Endothelial cell (in vitro differentiated cells): ENCODE measurements at places on chromosomes 12 and 14.

GRCh38 chr12:26058818-26059217 is 66.0 kb downstream of the BHLHE41 start:
- DNase-seq, result no peak

DNA sequence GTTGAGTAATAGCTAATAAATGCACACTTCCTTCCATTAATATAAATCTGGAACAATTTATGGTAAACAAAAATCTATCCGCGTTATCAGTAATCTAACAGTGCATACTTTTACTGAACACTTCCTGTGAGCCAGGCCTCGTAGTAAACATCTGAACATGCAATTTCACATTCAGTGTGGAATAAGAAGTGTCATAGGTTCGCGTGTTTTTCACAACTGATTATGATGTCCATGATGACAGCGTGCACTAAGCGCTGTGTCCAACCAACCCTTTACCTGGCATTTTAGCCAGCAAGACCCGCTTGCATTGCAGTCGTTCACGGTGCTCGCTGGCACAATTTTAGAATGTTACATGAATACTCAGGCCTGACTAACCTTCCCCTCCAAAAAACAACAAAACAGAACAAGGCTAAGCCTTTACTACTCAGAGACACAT is 2.1 kb downstream of the PNMA1 start:
- no peak for DNase-seq

GRCh38 chr12:131864469-131864868 is 30.0 kb upstream of the ULK1 start:
- DNase-seq, result no peak

DNA sequence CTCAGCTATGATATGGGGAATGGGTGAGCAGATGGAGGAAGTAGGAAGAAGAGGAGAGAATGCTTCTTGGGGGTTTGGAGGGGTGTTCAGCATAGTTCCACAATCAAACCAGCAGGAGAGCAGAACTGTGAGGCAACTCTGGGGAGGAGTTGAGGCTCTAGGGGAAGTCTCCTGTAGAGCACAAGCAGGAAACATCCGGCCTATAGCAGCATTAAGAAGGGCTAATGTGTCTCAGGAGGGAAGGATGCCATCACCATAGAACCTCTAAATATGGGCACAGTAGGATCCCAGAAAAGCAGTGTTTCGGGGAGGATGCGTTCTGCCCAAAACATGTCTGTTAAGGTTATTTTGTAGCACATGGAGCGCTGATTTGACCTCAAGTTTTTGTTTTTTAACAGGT is 8.4 kb upstream of the SALL2 start:
- DNase-seq, result no peak

GRCh38 chr14:101008196-101008595 is 104.7 kb upstream of the RTL1 start:
- DNase-seq, result no peak
